ENCODE measurements at places on chromosomes 2 and 18.

- DNase-seq: no peak
Measured at GRCh38 chr18:77248873-77249568, 627 bp upstream of the GALR1 start.

DNA sequence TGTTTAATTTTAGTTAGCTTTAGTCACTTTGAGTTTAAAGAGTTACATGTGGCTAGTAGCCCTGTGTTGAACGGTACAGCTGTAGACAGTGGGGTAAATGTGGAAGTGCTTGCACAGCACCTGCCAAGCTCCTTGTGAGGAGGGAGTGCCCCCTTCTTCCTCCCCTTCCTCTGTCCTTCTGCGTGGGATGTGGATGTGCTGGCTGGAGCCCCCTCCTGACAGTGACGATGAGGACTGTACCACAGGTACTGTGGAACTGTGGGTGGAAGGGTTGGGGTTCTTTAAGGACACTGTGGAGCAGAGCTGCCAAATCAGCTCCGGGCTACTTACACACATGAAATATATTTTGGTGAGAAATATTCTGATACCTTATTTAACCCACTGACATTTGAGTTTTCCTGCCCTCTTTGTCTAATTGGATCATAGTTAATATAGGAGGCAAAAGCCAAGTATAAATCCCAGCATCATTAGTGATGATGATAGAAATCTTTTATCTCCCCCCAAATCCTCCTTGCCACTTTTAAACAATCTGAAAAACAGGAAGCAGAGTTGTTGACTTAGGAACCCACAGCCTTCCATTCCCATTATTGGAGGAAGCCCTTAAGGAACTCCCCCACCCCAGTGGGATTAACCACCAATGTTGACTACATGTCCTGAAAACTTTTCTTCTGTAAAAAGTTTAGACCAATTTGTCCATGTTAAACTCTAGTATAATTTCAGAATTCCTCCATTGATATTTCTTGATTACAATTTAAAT, 181.3 kb downstream of the PTPRM start:
- DNase-seq: no peak

DNA sequence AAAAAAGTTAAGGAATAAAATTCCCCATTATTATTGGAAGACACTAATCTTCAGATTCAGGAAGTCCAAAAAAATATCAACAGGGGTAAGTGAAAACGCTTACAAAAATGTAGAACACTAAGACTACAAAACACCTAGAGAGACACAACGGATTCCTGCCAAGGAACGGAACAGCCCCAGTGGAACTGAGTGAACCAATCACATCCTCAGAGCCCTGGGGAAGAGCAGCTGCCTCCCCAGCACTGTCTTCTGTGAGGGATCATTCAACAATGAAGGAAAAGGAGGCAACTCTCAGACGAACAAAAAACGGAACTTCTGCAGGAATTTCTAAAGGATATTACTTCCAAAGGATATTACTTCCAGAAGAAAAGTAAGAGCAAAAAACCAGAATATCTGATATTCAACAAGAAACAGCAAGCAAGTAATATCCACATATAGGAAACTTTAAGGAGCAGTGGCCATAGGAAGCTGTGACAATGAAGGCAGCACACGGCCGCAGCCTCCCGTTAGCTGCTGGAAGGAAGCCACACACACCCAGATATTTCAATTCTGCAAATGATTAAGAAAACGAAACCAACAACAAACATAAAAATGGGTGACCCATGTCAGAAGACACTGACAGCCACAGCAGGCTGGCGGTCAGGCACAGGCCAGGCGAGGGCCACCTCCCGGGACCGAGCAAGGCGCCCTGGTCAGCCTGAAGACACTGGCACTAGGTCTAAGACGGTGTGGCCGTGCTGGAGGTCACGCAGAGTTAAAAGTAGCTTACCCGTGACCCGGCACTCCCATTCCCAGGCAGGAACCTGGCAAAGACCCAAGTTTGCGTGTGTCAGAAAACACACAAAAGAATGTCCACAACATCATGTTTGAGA, 81.8 kb downstream of the HDAC4 start:
- DNase-seq: no peak

- DNase-seq: no peak
Measured at GRCh38 chr2:57698935-57699449, 347.6 kb upstream of the VRK2 start.

GRCh38 chr2:75431763-75432162, 129.0 kb downstream of the EVA1A start:
- DNase-seq: no peak

DNA sequence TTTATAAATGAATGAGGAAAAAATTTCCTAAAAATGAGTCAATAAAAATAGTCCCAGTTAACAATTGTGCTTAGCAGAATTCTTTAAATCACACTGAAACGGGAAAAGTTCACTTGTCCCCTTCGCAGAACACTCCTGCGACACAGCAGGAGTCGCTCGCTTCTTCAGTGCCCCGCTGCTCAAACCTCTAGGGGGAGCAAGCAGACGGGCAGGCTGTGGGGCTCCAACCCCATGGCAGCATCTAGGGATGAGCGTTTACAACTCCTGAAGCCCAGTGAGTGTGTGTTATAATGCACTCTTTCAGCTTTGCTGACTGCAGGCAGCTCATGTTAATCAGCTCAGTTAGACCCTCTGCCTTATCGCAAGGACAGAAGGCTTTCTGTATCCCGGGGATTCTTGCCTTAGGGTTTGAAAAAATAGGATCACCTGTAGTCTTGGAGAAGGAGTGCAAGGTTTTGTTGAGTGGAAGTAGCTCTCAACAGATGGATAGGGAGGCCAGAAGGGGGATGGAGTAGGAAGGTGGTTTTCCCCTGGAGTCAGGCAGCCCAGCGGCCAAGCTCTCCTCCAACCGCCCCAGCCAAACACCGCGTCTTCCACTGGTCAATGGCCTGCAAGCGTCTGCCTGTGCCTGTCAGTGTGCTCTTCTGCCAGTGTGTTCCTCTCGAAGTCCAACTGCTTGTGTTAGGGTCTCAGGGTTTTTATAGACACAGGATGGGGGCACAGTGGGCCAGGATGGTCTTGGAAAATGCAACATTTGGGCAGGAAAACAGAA, 1977.7 kb upstream of the LRRTM1 start:
- DNase-seq: no peak

GRCh38 chr18:3425446-3425845, 24.5 kb upstream of the TGIF1 start:
- DNase-seq: no peak

DNA sequence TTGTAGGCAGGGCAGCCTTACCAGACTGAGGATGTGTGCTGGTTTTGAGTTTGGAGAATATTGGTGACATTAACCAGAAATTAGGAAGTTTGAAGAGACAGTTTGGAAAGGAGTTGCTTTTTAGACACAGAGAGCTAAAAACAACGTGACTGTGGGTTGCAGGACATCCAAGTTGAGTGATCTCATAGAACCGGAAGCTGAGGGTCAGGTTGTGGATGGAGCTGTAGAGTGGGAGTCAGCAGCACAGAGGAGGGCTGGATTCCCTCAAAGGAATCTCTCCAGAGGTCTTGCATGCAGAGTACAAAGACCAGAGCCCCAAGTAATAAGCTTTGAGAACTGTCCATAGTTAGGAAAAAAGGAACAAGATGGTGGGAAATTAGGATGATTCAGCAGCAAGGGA, 9.3 kb downstream of the MAPRE3 start:
- no peak for DNase-seq

DNA sequence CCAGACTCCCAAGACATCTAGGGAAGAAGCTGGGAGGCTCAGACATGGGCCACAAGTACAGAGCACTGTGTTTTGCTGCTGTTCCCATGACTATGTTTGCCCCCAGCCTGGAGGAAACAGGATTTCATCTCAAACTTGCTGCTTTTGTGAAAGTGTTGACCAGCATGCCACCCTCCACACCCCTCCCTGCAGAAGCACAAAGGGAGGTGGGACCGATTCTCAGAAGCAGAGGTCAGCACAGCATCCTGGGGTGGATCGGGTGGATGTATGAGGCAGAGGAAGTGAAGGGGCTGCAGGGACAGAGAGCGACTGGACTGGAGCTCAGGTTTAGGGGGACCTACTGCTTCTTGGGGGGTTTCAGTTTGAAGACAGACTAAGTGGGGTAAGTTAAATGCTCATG, 209.2 kb downstream of the ZNF516 start:
- no peak for DNase-seq

DNA sequence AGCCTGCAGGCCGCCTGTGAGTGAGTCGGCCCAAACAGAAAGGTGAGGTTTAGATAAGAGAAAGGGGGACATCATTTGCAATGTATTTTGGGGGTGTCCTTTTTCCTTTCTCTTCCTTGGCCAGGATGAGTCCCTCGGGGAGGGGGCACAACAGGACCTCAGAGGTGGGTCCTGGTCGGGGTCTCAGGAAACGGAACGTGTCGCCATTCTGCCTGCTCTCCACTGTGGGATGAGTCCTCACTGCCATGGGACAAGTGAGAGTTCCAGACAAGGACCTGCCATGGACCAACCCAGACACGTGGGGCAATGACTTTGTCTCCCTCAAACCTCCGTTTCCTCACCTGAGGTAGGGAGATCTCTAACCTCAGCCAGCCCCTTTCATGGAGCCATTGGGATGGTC, 67.9 kb upstream of the TAF1B start:
- no peak for DNase-seq

- no peak for DNase-seq
Measured at GRCh38 chr2:45380131-45380836, 230.8 kb downstream of the SRBD1 start.

GRCh38 chr2:26725521-26725820, 32.9 kb downstream of the KCNK3 start:
- no peak for DNase-seq

DNA sequence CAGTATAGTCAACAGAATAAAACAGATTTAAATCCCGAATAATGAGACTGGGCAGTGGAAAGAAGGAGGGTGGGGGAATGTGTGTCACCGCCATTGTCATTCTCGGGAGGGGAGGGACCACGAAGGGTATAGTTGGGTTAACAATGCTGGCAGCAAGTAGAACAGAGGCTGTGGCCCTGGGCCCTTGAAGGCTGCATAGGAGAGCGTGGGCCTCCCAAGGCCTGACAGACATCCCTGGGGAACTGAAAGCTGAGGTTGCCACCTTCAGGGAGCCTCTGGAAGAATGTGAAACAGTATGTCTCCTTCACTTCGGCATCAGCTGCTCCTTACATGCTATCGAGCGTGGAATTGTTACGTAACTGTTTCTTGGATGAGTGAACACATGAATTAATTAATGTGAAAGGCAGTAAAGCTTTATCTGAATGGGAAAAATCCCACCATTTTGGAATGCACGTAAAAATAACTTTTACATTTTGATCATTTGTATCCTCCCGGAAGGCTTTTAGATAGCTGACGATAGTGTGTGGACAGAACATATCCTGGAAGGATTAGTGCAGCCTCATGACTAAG, 92.8 kb upstream of the TTC39C start:
- DNase-seq: no peak

DNA sequence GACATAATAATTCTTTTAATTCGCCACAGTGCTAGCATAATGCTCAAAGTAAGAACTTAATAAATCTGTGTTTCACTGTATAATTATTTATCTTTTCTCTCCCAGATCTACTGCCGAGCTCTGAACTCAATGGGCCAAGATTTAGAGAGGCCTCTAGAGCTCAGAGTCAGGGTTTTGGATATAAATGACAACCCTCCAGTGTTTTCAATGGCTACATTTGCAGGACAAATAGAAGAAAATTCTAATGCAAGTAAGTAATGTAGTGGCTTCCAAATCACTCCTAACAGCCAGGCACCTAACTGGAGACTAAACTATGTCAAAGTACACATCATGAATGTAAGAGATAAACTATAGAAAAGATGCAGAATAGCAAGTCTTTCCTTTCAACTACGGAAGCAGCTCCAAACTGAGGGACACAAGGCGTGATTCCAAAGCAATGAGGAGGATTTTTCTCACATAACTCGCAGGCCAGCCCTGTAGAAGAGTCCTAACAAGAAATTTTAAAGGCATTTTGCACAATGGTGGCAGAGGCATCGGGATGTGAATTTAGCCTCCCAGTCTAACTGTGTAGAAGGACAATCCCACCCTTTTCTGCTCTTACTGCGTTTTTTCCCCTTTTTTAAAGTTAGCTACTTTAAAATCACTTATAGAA, 12.0 kb downstream of the DSG1 start:
- no peak for DNase-seq
